ENCODE measurements at places on chromosomes 1 and 21. TPM values are rescaled to one million over a fixed set of nuclear protein-coding genes. Genes with fewer than 3 reads are reported as not detected.

The TIE1 gene
- total RNA-seq, result 3.3 TPM

The TSPAN1 gene
- 0.29 TPM for total RNA-seq

The OLFML3 gene
- 64.8 TPM for total RNA-seq

The RIPPLY3 gene
- not detected for total RNA-seq

The S100A7 gene
- not detected for total RNA-seq

The INSRR gene
- not detected for total RNA-seq

The JUN gene
- total RNA-seq, result 161 TPM

The CFHR3 gene
- 0.31 TPM for total RNA-seq

The KMO gene
- not detected for total RNA-seq

The ALX3 gene
- total RNA-seq, result not detected

The CNN3 gene
- total RNA-seq, result 203 TPM

The SZT2 gene
- total RNA-seq, result 14.7 TPM

The NECTIN4 gene
- not detected for total RNA-seq

The C8B gene
- total RNA-seq, result not detected

The PTPRC gene
- not detected for total RNA-seq

The HNRNPCL2 gene
- total RNA-seq, result not detected

The OR14C36 gene
- total RNA-seq, result not detected

The REN gene
- total RNA-seq, result not detected

The OR2T2 gene
- total RNA-seq, result not detected

The RGSL1 gene
- total RNA-seq, result not detected

The DHCR24 gene
- total RNA-seq, result 78.6 TPM

All from cardiac ventricle fibroblast (primary cell).